ENCODE measurements at places on chromosomes 1 and 21. TPM values are rescaled to one million over a fixed set of nuclear protein-coding genes. Genes with fewer than 3 reads are reported as not detected.

RNF2 gene
- polyA plus RNA-seq = 31.5 TPM

ATF3 gene
- 10.3 TPM for polyA plus RNA-seq

AKT3 gene
- polyA plus RNA-seq = 39.2 TPM

TLCD4 gene
- polyA plus RNA-seq = 15.9 TPM

EFNA1 gene
- polyA plus RNA-seq = 116 TPM

CFAP45 gene
- polyA plus RNA-seq = 8.2 TPM

C1orf232 gene
- polyA plus RNA-seq = not detected

REN gene
- polyA plus RNA-seq = 0.21 TPM

C8B gene
- not detected for polyA plus RNA-seq

OLFML2B gene
- polyA plus RNA-seq = 13.4 TPM

AZIN2 gene
- 10.0 TPM for polyA plus RNA-seq

LMNA gene
- 71.3 TPM for polyA plus RNA-seq

ALX3 gene
- not detected for polyA plus RNA-seq

TCHHL1 gene
- polyA plus RNA-seq = not detected

SUCO gene
- 65.3 TPM for polyA plus RNA-seq

CDC20 gene
- polyA plus RNA-seq = 57.8 TPM

S100A4 gene
- 16.2 TPM for polyA plus RNA-seq

PLA2G2D gene
- polyA plus RNA-seq = 0.04 TPM

C21orf58 gene
- 22.3 TPM for polyA plus RNA-seq

FCRL1 gene
- 0.11 TPM for polyA plus RNA-seq

MYOG gene
- not detected for polyA plus RNA-seq

CNKSR1 gene
- polyA plus RNA-seq = 25.9 TPM

TXLNA gene
- 41.1 TPM for polyA plus RNA-seq

GNG4 gene
- polyA plus RNA-seq = 1.5 TPM

SPRR1B gene
- polyA plus RNA-seq = not detected

TAL1 gene
- 8.8 TPM for polyA plus RNA-seq

AJAP1 gene
- polyA plus RNA-seq = 0.27 TPM

ZBTB37 gene
- 12.5 TPM for polyA plus RNA-seq

FTCD gene
- 1.8 TPM for polyA plus RNA-seq

HPDL gene
- 1.8 TPM for polyA plus RNA-seq

BCAR3 gene
- polyA plus RNA-seq = 20.0 TPM

ZNF672 gene
- 17.6 TPM for polyA plus RNA-seq

BTBD8 gene
- 4.1 TPM for polyA plus RNA-seq

ZFP69 gene
- polyA plus RNA-seq = 8.2 TPM

HLX gene
- polyA plus RNA-seq = 37.0 TPM

RCAN3 gene
- polyA plus RNA-seq = 9.5 TPM

LHX8 gene
- not detected for polyA plus RNA-seq

KIAA1614 gene
- polyA plus RNA-seq = 12.4 TPM

CLCA1 gene
- not detected for polyA plus RNA-seq

LORICRIN gene
- not detected for polyA plus RNA-seq

WDR4 gene
- 13.6 TPM for polyA plus RNA-seq

MANEAL gene
- 4.0 TPM for polyA plus RNA-seq

CD1C gene
- polyA plus RNA-seq = 3.6 TPM

OR2T4 gene
- polyA plus RNA-seq = not detected

LCE2B gene
- not detected for polyA plus RNA-seq

HNRNPCL4 gene
- 0.28 TPM for polyA plus RNA-seq

COL24A1 gene
- polyA plus RNA-seq = 15.0 TPM

LPAR3 gene
- 3.2 TPM for polyA plus RNA-seq

S100A9 gene
- polyA plus RNA-seq = 33.5 TPM

ETV3L gene
- not detected for polyA plus RNA-seq

LUZP1 gene
- 31.8 TPM for polyA plus RNA-seq

ADORA3 gene
- 0.49 TPM for polyA plus RNA-seq

AMPD1 gene
- polyA plus RNA-seq = not detected

All from right lung (tissue), 10 donors.